ENCODE measurements at places on chromosomes 5 and 9.

- DNase-seq: no peak
Observed at GRCh38 chr5:171469326-171469725, 49.9 kb downstream of the FGF18 start.

- DNase-seq: no peak
Observed at GRCh38 chr5:142412581-142412980, 87.8 kb upstream of the SPRY4 start.

GRCh38 chr5:145925803-145926202 is 10.6 kb upstream of the SH3RF2 start:
- DNase-seq: no peak

DNA sequence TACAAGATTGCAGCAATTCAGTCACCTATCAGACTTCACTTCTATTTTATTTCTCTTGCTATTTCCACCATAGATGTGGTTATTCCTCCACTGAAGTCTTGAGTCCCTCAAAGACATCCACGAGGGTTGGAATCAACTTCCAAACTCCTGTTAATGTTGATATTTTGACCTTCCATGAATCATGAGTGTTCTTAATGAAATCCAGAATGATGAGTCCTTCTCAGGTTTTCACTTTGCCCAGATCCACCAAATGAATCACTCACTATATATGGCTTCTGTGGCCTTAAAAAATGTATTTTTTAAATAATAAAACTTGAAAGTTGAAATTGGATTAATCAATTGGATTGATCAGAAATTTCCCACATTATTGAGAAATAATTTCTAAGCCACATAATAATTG is 1821.0 kb downstream of the EFNA5 start:
- DNase-seq: no peak

- no peak for DNase-seq
Observed at GRCh38 chr9:4615251-4615650, 46.8 kb upstream of the PLPP6 start.

DNA sequence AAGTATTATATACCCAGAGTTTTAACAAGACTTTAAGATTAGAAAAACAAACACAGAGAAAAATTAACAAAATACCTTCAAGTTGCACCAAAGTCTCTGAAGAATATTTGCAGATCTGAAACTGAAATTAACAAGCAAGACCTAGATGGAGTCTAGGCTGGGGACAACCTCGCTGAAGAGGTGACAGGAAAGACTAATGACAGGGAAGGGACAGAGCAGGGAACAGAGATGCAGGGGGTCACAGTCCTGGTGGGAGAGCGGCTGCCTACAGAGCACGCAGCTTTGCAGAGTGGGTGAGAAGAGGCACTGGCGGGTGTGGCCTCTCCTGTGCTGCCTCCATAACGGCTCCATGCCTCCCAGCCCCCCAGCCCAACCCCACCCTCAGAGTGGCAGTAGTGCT is 13.5 kb downstream of the RETREG1 start:
- no peak for DNase-seq

- DNase-seq: no peak
Observed at GRCh38 chr9:129014608-129015007, 13.5 kb downstream of the SH3GLB2 start.
